Erythroblast (primary cell): ENCODE measurements at places on chromosomes 2 and 18.

DNA sequence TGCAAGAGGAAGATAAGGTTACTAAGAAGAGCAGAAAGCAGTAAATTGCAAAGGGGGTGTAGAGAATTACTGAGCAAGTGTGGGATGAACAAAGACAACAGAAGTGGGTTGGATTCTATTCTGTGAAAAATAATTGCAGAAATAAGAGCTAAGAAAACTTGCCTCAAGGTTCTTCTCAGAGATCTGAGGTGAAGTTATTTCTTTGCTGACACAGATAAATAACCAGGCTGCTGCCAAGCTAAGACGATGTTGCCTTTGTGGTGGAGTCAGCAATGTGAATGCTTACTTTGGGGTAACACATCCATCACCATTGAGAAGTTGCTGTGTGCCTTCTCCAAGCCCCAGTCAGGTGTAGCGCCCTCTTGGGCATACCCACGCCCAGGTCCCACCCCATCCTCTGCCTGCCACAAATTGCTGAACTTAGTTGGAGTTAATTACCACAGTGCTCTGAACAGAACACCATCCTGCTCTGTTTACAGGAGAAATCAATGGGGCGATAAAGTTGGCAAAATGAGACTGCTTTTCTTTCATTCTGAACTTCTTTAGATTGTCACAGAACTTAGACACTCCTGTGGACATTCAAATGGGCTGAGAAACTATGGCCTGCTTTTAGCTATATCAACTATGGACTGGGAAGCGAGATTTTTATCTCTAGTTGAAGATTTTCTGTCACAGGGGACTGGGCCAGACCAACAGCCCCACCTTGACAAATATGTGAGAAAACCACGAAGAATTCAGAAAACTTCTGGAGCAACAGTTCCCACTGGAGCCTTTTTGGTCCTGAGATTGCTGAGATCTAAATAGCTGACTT is 283.6 kb downstream of the TMX3 start:
- DNase-seq, result no peak

DNA sequence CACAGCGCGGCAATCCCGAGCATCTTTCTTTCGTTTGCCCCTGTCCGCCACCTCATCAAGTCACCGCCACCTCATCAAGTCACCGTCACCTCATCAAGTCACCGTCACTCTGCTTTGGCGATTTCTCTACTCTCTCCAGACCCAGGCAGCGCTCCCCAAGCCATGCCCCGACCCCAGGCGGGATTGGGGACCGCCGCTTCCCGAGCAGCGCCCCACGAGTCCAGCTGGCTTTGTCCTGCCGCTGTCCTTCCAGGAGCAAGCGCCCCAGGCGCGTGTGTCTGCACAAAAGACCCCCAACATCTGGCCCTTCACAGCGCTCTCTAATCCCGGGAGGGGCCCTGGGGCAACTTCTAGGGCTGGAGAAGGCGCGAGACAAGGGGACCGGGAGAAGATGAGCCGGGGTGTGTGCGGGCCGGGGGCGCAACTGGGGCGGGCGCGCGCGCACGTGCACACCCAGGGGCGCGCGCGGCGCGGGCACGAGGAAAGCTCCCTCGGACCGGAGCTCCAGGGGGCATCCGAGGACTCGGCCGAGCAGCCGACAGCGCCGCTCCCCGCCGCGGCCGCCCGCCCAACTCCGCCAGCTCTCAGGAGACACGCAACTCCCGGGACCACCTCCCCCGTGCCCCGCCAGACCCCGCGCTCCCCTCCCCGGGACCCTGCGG is 633 bp upstream of the RNF152 start:
- DNase-seq, result peak; percentile 38

- DNase-seq, result no peak
Measured at GRCh38 chr18:63249771-63250170, 69.8 kb downstream of the BCL2 start.

DNA sequence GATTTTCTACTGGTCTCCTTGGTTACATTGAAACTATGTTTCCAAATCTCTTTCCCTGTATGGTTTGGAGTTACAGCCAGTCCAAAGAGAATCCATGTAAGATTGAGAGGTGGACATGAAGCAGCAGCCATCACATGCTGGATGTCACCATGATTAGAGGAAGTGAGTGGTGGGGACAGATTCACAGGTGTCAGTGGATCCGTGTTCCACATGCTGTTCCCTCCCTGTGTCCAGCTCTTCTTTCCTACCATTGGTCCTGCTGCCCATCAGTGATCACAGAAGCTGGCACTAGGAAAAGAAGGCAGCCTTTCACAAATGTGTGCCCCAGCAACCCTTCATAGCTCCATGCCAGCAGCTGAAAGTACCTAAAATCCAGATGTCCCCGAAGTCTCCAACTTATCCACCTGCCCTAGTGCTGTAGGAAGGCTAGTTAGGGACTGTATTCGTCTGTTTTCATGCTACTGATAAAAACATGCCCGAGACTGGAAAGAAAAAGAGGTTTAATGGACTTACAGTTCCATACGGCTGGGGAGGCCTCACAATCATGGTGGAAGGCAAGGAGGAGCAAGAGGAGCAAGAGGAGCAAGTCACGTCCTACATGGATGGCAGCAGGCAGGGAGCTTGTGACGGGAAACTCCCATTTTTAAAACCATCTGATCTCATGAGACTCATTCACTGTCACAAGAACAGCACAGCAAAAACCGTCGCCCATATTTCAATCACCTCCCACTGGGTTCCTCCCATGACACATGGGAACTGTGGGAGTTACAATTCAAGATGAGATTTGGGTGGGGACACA is 207.5 kb downstream of the INSIG2 start:
- no peak for DNase-seq

- DNase-seq, result no peak
Measured at GRCh38 chr2:46260305-46260704, 36.9 kb upstream of the EPAS1 start.

DNA sequence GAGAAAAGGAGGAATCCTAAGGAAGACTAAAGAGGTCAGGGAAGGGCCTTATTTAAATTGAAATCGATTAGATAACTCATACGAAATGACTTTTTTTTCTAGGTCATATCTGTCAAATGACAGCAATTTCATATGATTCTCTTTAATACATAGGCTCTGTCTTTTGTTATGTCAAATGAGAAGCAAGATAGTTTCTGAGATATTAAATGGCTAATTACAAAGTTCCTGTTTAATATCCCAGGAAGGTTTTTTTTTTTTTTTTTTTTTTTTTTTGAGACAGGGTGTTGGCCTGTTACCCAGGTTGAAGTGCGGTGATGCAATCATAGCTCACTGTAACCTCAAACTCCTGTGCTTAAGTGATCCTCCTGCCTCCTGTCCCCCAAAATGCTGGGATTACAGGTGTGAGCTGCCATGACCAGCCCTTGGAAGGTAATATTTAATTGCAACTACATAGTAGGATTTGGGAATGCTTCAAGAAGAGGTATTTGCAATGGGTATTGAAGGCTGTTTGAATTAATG is 48.0 kb upstream of the RMND5A start:
- DNase-seq, result no peak

GRCh38 chr18:39681061-39681460 is 2115.5 kb upstream of the CELF4 start:
- DNase-seq, result no peak

- no peak for DNase-seq
Measured at GRCh38 chr2:88829607-88830463, 138.4 kb downstream of the RPIA start.

DNA sequence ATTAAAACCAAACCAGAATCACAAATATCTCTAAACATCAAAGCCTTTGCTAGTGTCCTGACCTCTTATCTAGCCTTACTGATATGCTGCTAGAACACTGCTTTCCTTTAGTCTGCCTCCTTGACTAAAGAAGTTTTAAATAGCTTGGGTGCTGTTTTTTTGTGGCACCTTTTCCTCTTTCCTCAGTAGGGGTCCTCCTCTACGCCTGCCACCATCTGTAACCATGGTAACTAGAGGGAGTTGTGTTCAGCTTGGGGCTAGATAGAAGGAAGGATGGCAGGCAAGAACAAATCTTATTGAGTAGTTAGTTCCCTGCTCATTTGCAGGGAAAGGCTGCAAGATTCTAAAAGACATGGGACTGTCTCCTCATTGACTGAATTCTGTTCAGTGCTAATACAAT is 86.0 kb downstream of the TAF4B start:
- no peak for DNase-seq

DNA sequence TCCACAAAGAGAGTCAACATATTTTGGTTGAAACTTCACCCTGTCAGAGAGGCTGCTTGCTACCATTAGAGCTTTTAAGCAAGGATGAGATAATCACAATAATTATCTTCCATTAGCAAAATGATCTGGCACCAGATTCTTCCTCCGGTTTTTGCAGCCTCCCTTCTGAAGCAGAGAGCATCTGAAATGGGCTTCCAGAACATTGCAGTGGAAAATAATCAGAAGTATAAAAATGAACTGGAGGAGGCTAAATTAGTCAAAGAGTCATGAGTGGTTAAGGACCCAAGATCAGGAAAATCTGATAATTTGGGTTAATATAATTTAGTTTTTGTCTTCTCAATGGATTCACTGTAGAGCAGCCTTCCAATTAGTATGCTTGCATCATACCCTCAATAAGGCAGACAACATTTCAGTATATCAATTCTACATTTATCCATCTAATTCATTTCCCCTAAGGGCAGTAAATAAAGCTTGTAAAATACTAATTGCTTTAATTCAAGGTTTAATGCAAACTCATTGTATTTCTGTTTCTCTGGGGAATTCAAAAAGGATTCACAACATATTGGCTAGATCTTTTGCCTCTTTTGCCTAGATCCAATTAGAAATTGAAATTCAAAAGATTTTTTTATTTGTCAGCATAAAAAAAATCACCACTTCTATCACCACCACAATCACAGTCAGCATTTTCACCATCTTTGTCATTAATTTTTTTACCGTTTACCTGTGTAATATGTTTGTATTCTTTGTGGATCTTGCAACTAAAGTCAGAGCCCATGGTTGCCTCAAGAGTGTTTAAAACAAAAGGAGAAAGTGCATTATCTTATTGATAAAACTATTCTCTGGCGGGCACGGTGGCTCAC is 537.2 kb upstream of the DCC start:
- DNase-seq, result no peak

DNA sequence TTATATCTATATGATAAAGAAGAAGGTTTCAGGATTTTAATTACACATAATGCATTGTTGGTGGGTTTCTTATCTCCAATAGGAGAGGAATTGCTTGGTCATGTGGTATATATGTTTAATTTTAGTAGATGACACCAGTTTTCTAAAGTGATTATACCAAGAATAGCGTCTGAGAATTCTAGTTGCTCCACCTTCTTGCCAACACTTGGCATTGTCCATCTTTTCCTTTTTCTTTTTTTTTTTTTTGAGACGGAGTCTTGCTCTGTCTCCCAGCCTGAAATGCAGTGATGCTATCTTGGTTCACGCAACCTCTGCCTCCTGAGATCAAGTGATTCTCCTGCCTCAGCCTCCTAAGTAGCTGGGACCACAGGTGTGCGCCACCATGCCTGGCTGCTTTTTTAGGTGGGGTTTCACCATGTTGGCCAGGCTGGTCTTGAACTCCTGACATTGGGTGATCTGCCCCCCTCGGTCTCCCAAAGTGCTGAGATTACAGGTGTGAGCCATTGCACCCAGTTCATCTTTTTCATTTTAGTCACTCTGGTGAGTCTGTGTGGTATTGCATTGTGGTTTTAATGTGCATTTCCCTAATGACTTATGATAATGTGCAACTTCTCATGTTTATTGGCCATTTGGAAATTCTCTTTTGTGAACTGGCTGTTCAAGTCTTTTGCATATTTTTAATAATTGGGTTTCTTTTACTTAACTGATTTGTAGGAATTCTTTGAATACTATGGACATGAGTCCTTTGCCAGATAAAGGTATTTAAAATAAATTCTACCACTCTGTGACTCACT is 37.3 kb upstream of the ZNF512 start:
- no peak for DNase-seq

GRCh38 chr2:65053199-65053598 is 3.0 kb upstream of the CEP68 start:
- DNase-seq, result no peak

DNA sequence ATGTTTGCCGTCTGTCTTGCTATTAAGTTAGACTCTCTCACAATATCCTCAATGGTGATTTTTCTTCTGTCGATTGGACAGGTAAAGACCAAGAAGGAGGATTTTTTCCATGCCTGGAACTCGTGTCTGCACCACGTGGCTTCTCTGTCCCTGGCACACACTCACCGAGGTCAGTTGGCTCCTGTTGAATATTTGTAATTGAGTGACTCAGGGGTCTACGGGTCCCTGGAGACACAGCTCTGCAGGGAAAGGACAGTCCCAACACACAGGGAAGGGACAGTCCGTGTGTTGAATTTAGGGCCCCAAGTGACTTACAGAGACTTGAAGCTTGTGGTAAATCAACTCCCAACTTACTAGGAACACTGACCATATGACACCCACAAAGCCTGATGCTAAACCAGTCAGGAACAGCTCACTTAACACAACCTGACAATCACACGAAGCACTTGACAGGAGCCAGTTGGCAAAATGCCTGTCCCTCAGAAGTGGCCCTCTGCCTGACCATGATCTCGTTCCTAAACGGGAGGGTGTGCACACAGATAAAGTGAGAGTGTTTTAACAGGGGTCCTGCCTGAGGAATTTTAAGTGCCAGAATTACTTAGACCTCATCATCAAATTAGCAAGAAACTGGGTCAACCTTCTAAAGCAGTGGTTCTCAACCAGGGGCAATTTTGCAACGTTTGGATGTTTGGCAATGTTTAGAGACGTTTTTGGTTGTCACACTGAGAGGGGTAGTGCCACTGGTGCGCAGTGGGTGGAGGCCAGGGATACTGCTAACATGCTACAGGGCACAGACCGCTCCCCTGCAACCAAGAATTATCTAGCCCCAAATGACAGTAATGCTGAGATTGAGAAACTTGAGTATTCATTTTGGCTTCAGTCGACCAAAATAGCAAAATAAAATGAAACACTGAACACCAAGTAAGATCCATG is 88.9 kb upstream of the BCL2L11 start:
- DNase-seq, result no peak

DNA sequence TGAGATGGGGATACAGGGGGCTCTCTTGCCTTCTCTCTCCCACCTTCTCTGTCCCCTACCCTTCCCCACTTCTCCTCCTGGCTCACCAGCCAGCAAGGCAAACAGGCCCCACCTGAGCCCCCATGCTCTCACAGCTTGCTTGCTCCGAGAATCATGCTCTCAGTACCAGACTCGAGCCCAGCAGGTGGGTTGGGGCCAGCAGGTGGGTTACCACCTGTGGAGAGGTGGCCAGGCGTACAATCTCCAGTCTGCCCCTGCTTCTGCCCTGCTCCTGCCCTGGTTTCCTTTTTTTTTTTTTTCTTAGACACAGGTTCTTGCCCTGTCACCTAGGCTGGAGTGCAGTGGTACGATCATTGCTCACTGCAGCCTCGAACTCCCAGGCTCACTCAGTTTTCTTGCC is 214.5 kb downstream of the SH3RF3 start:
- no peak for DNase-seq
